CD4-positive, alpha-beta T cell treated with Interleukin-6 for 4 hours (primary cell): ENCODE measurements at places on chromosomes 4 and X.
A peak's percentile ranks its signal among the peaks of the same experiment; 100 is the strongest.

DNA sequence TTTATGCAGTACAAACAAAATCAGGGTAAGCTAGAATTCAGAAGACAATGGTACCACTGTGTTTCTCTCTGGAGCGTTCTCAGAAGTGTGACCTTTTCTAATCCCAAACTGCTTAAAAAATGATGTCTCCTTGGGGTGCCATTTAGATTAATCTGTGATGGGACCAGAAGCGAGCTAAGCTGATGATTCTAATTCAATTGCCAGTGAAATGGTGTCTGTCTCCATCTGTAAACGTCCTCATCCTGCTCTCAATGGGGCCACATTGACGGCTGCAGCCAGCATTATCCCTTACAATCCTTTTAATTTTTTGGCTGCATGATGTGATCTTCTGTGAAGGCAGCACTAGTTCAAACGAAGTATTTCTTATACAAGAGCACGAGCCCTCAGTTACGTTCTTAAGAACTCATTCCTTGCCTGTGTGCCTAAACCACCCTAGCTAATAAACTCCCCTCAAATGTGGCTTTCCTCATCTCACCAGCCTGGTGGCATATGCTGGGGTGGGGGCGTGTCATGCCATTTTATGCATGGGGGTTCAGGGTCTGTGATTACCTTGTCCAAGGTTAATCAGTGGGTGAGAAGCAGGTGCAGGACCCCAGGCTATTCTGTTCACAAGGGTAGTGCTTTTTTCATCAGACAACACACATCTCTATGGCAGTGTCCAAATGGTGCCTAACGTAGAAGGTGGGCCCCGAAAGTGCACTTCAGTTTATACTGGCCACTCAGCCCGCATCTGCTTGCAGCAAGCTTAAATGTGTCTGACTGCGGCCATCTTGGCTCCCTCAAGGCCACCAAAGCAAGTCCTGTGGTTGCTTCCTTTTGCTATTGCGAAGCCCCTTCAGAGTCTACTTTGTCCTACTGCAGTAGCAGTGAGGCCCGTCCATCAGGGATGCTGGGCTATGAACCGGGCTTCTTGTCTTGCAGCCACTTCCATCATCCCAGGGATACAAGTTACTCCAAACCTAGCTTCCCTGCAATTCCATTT is 45.7 kb upstream of the SLC2A9 start:
- DNase-seq = no peak

- no peak for DNase-seq
These were observed 3.8 kb downstream of the ANTXR2 start for GRCh38 chr4:80069108-80069836.

DNA sequence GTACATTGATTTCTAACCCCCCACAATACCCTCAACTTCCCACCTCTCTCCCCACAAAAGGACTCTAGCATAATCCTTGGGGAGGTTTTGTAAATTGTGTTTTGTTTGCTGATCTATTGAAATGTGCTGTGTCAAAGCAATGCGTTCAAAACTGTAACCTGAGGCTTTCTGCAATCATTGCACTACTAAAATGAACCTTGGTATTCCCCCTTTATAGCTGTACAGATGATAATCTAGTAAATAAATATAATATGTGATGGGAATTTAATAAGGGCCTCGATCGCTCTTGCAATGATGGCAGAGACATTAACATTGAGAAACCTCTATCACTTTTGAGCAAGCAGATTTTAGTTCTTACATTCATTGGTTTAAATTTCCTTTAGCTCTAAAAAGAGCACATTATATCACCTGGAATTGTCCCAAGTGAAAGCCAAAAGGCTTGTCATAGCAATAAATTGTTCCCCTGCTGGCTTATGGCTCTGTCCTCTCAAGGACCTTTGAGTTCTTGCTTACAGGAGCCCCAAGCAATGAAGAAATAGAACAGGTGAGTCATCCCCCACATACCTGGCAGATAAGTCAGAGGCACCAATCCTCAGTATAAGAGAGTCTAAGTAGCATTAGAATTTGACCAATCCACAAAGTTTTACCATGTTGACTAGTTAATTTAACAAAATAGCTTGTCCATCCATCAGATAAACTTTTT is 18.4 kb upstream of the ACE2 start:
- DNase-seq = no peak

DNA sequence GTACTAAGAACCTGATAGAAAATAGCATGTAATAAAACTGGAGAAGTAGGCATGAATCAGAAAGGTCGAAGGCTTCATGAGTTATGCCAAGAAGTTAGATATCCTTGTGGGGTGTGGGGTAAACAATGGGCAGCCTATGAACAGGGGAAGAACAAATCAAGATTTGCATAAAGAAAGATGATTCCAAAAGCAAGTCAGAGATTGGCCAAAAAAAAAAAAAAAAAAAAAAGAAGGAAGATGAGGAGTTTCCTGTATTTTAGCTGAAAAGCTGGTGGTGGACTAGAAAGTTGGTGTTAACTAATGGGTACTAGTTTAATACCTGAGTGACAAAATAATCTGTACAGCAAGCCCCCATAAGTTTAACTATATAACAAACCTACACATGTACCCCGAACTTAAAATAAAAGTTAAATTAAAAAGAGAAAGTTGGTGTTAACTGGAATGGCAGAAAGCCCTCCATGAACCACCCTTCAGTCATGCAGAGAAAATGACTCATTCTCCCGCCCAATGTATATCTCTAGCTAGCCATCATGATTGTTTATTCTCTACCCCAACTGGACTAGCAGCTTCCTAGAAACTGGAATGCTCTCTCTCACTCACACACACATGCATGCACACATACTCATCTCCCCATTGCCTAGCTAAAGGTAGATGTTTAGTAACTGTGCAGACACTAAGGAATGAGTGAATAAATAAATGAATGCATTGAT is 41.7 kb downstream of the ATP11C start:
- no peak for DNase-seq

DNA sequence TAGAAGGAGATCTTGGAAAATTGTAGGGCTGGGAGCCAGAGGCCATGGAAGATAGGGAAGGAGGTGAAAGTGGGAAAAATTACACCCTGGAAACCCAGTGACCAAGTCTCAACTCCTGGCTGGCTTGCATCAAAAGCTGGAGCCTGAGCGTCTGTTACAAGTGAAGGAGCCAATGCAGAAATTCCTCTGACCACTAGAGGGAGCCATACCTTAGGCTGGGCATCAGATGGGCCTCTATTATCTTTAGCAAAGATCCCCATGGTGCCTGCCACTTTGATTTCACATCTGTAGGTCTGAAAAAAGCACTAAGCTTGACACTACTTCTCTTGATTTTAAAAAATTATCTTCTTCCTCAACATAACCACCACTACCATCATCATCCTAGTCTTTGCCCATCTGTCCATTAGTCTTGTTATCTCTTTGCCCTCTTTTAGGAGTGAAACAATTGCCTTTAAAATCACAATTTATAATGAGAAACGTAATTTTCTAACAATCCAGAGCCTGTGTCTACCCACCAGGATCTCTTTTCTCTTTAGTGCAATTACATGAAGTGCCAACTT is 62.9 kb downstream of the ANAPC4 start:
- peak; percentile 39 for DNase-seq

- DNase-seq = no peak
These were observed 34.3 kb downstream of the IRF2 start for GRCh38 chr4:184439856-184440594.

GRCh38 chrX:148574237-148574973 is 74.0 kb downstream of the AFF2 start:
- DNase-seq = no peak

GRCh38 chrX:54597728-54598127 is 67.7 kb downstream of the GNL3L start:
- DNase-seq = no peak

DNA sequence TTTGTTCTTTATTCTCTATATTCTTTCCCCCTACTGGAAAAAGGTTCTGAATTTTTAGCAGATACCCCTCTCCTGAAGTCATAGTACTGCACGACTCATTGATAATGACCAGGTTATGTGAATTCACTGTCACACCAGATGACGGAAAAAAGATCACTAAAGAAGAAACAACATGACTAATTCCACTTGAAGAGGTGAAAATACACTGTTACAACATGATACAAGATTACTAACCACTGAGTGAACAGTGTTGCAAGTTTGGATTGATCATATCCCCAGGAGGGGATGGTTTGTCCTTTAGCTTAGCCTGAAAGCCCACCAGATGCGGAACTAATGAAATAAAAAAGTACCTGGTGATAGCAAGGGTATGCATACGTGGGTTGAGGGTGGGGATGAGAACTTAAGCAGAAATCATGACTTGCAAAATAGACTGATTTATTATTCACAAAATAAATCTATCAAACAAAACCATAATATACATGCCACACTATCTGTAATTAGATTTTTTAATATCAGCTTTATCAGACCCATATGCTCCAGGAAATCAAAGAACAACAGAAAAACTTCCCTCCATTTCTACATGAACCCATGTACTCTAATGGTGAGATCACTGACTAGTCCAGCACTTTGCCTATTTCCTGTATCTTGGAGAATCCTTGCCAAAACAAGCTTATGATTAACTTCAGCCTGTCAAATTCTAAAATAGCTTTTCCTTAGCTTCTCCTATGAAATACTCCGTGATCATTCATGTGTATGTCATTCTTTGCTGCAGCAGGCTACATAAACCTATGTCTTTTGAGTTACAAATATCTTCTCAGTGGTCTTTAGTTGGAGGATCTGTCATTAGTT is 257.4 kb upstream of the AGA start:
- no peak for DNase-seq

GRCh38 chrX:13691841-13692371 is 3.0 kb downstream of the RAB9A start:
- no peak for DNase-seq

GRCh38 chrX:105483011-105483410 is 262.5 kb upstream of the TEX13A start:
- no peak for DNase-seq

DNA sequence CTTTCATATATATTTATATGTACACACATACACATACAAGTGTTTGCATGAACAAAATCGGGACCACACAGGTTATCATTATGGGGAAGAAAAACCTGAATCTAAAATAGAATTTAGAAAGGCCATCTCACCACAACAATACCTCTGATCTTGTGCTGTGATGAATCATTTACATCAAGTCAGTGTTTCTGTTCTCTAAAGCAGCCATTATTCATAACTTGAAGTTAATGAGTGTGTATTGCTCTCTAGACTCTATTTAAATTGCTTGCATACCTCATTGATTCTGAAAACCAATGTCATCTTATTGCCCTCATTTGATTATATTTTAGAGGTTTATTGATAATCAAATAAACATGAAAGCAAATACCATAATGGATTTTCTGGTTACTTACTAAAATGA is 71.6 kb downstream of the FAM114A1 start:
- no peak for DNase-seq
